ENCODE measurements at places on chromosomes 3 and 15. TPM values are rescaled to one million over a fixed set of nuclear protein-coding genes. Genes with fewer than 3 reads are reported as not detected.

The GPR62 gene
- 0.09 TPM for total RNA-seq

The ERICH6 gene
- total RNA-seq, result not detected

The POPDC2 gene
- under 0.01 TPM for total RNA-seq

The MASP1 gene
- total RNA-seq, result 319 TPM

The ZNF717 gene
- 18.8 TPM for total RNA-seq

The SORD gene
- total RNA-seq, result 7.0 TPM

The STAC gene
- total RNA-seq, result 3.8 TPM

The ZSCAN29 gene
- 21.1 TPM for total RNA-seq

The PLCB2 gene
- under 0.01 TPM for total RNA-seq

The ANKRD34C gene
- not detected for total RNA-seq

The MAP1A gene
- total RNA-seq, result 40.8 TPM

The SYNPR gene
- not detected for total RNA-seq

The LXN gene
- 263 TPM for total RNA-seq

The OR4F15 gene
- total RNA-seq, result not detected

The RAB6B gene
- total RNA-seq, result 0.37 TPM

The TRPC1 gene
- 31.4 TPM for total RNA-seq

The GOLGA8M gene
- 0.92 TPM for total RNA-seq

The ACOX2 gene
- 25.8 TPM for total RNA-seq

The P2RY12 gene
- 0.46 TPM for total RNA-seq

The P4HTM gene
- 33.4 TPM for total RNA-seq

The ZBTB47 gene
- 21.5 TPM for total RNA-seq

The MUC20 gene
- total RNA-seq, result 0.74 TPM

The RTP4 gene
- 2.0 TPM for total RNA-seq

The SERINC4 gene
- 0.09 TPM for total RNA-seq

The SLC7A14 gene
- total RNA-seq, result 4.1 TPM

The MESP2 gene
- 0.57 TPM for total RNA-seq

The ISLR2 gene
- 0.28 TPM for total RNA-seq

The FEZF2 gene
- total RNA-seq, result not detected

The RLBP1 gene
- total RNA-seq, result not detected

The PP2D1 gene
- total RNA-seq, result not detected

The NECTIN3 gene
- 43.1 TPM for total RNA-seq

The GUCA1C gene
- total RNA-seq, result not detected

The SNTN gene
- total RNA-seq, result not detected

The ALDH1A2 gene
- total RNA-seq, result 1.7 TPM

The OR5K2 gene
- not detected for total RNA-seq

The TP63 gene
- under 0.01 TPM for total RNA-seq

The CCDC33 gene
- total RNA-seq, result not detected

The CD80 gene
- not detected for total RNA-seq

The CATSPER2 gene
- total RNA-seq, result 0.37 TPM

The BTD gene
- total RNA-seq, result 31.0 TPM

The THRB gene
- total RNA-seq, result 1.4 TPM

All from smooth muscle cell of bladder (primary cell).